ENCODE measurements at places on chromosomes 16 and 17.

GRCh38 chr17:41581366-41582060 is 5.2 kb downstream of the KRT14 start:
- DNase-seq = no peak

GRCh38 chr16:78147911-78148401 is 48.5 kb downstream of the WWOX start:
- no peak for DNase-seq

- no peak for DNase-seq
These were observed 20.9 kb upstream of the SOX9 start for GRCh38 chr17:72099919-72100318.

GRCh38 chr16:65668064-65668595 is 546.3 kb upstream of the CDH11 start:
- DNase-seq = no peak

- no peak for DNase-seq
These were observed 670.9 kb downstream of the TOX3 start for GRCh38 chr16:51875834-51876600.

DNA sequence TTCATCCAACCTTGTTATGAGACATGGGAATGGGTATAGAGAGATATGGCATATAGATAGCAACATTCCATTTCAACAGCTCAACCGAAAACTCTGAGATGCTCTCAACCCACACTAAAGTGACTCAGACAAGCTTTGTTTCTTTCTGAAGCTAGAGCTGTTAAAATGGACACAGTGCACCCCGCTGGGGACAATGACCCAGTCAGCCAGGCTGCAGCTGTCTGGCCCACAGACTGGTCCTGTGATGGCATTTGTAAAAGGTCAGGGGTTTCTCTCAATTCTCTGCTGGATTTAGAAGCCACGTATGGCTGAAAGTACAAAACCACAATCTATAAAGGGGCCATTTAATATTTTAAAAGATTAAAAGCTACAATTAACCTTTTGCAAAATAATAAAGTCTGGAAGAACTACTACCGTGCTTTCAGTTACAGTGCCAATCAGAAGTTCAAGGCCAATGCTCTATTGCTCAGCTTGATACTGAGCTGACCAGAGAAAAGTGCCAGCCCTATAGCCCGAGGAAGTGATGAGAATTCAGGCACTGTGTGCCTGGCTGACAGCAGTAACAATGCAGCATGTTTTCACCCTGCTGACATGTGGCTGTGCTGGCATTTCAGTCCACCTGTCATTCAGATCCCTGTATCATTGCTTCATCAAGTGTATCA is 60.2 kb downstream of the TEX2 start:
- DNase-seq = no peak

DNA sequence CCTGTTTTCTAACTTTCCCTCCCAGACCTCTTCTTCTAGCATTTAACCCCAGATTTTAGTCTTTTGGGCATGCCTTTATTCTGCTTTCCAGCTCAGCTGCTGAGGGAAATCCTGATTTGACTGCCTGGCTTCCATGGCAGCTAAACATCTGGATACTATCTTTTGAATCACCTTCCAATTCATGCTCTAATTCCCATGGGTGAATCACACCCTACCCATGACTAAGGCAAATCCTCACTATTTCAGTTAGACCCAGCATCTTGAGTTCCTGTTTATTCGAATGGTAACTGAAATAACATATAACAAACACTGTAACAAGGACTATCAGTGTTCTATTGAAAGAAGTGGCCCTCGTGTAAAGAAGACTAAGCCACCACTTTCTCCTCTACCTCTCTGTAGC is 29.8 kb downstream of the CA10 start:
- DNase-seq = no peak

- no peak for DNase-seq
These were observed 962 bp downstream of the CSHL1 start for GRCh38 chr17:63910096-63910495.

GRCh38 chr17:28177351-28177750 is 134.9 kb downstream of the NLK start:
- DNase-seq = no peak

DNA sequence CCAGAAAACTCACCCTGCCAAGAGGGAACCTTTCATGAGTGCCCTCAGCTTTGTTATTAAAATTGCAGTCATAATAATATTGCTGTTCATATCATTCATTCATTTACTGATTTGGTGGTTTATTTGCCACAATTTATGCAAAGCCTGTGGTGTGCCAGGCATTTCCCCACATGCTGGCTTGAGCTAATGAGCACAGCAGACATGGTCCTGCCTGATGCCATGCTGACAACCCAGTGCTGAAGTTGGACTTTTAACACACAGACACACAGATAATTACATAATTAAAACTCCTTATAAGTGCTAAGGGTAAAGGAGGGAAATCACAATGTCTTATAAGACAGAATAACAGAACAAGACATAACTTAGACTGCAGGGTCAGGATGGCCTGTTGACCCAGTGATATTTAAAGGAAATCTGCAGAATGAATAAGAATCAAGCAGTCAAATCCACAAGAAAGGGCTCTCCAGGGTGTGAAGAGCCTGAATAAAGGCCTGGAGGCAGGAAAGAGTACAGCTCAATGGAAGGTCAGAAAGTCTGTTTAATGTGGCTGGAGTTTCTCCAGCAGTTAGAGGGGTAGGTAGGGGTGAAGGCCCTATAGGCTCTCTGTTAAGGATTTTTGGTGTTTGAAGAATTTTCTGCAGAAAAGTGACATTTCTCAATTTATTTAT is 196.9 kb upstream of the CDH11 start:
- DNase-seq = no peak

DNA sequence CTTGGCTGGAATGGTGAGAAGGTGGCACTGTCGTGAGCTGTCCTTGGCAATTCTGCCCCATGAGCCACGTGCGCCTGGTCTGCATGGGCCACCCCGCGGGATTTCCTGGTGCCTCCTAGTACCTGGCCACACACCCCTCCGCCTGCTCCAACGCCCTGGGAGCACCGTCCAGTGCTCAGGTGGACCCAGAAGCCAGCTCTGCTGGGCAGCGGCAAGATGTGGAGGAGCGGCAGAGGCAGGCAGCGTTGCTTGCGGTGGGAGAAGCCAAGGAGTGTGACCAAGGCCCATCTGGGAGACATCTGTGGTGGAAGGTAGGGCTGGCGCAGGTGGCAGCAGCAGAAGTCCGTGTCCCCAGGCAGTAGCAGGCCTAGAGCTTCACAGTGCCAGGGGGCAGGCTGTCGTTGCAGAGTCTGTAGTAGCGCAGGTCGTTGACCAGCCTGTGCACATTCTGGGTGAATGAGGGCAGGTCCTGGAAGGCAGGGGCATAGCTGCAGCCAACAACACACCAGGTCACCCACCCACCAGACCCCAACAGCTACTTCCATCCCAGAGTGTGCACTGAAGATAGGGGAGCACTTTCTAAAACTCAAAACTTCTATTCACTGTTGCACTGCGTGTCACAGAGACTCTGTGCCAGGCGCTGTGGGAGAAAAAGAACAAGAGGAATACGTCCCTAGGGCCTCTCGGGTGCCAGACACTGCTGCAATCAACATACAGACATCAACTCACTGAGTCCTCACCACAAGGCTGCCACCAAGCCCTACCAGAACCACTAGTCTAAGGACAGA is 34.9 kb upstream of the GSG1L start:
- DNase-seq = no peak

DNA sequence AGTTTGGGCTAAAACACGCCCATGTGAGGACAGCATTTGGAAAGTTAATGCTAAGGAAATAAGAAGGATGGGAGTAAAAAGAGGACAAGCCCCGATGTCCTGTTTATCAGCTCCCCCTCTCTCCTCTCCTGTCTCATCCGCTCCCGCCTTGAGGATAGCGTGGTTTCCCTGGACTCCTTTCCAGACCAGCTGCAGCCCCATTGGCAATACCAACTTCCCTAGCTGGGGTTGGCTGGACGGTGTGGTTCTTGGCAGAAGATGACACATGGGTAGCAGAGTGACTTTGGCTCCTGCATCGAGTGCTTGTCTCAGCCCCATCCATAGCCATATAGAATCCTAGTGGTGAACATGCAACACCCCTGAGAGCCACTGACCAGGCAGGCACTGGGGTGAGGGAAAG is 185.9 kb downstream of the CCDC182 start:
- no peak for DNase-seq

GRCh38 chr17:2421315-2422147 is 20.7 kb upstream of the MNT start:
- DNase-seq = no peak

Measured in stimulated activated CD8-positive, alpha-beta memory T cell treated with anti-CD3 and anti-CD28 coated beads, Interleukin-15, amount 100 ng/mL, for 4 hours (primary cell).